ENCODE measurements at places on chromosomes 4 and X. TPM values are rescaled to one million over a fixed set of nuclear protein-coding genes. Genes with fewer than 3 reads are reported as not detected.
A peak's percentile ranks its signal among the peaks of the same experiment; 100 is the strongest.

DNA sequence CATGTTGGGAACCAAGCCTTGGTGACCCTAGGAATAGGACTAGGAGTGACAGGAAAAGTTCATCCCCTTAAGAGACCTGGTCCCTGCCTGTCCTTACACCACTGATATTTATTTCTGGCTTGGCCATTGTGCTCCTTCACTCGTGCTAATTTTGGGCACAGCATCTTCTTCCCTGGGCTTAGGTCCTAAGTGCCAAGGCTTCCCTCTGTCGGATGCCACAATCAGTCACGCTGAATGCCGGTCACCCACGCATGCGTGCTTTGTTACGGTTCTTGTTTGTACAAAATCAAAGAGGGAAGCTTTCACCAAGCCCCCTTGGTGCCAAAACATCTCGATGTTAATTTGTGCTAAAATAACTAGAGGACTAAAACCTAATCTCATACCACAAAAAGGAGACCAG, 17.4 kb upstream of the MAP3K15 start:
- no peaks in the 10 kb centered on the region for H3K4me1 ChIP-seq
- H3K4me3 ChIP-seq, result no peak overlapping the region
- no peak overlapping the region for H3K27ac ChIP-seq
- no peaks in the 10 kb centered on the region for H3K27me3 ChIP-seq
- no peak for DNase-seq

DNA sequence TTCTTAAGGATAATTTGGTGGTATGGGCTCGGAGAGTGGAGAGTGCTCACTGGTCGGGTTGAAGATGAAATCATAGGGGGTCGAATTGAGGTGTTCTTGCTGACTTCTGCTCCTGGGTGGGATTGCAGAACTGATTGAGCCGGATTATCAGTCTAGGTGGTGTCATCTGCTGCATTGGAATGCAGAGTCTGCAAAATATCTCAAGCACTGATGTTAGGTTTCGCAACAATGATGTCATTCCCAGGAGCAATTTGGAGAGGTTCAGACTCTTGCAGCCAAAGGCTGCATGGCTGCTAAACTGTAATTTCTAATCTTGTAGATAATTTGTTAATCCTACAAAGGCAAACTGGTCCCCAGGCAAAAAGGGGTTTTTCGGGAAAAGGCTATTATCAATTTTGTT, 67.7 kb downstream of the RHOH start:
- H3K27me3 ChIP-seq, result no peaks in the 10 kb centered on the region
- no peak overlapping the region for H3K27ac ChIP-seq
- DNase-seq, result no peak
- no peak overlapping the region for H3K4me3 ChIP-seq
- H3K36me3 ChIP-seq, result no peaks in the 10 kb centered on the region
- no peaks in the 10 kb centered on the region for H3K4me1 ChIP-seq

The MAPK10 gene
- 3.0 TPM for polyA plus RNA-seq

The SLC10A7 gene
- 1.4 TPM for polyA plus RNA-seq

The BST1 gene
- polyA plus RNA-seq, result 5.3 TPM

- DNase-seq, result no peak
- no peak overlapping the region for H3K4me3 ChIP-seq
- H3K4me1 ChIP-seq, result no peaks in the 10 kb centered on the region
- no peak overlapping the region for H3K27ac ChIP-seq
Observed at GRCh38 chr4:39542611-39543012, 15.4 kb upstream of the UGDH start.

The ITIH6 gene
- polyA plus RNA-seq, result not detected

- H3K4me1 ChIP-seq, result peaks cover 19% of the 10 kb centered on the region
- H3K4me3 ChIP-seq, result peak overlapping the region; percentile 55
- no peak for DNase-seq
Observed at GRCh38 chr4:119027811-119028210, 107.8 kb upstream of the MYOZ2 start.

DNA sequence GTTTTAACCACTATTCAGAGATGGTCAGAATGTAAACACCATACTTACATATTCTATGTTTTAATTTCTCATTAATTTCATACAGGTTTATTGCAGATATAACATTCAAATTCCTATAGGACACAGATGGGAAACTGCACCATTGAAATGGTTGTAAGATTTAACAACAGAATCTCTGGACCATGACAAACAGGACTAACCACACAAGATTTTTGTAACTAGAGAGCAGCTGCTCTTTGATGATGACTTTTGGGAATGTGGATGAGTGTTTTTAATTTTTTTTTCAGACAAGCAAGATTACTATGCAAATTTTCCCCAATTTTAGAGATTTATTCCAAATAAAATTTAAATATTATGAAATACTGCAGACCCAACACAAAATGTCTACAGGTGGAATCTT, 610.2 kb downstream of the PCDH18 start:
- no peaks in the 10 kb centered on the region for H3K27me3 ChIP-seq
- no peak overlapping the region for H3K4me3 ChIP-seq
- H3K4me1 ChIP-seq, result no peaks in the 10 kb centered on the region

The SERTM2 gene
- 0.60 TPM for polyA plus RNA-seq

DNA sequence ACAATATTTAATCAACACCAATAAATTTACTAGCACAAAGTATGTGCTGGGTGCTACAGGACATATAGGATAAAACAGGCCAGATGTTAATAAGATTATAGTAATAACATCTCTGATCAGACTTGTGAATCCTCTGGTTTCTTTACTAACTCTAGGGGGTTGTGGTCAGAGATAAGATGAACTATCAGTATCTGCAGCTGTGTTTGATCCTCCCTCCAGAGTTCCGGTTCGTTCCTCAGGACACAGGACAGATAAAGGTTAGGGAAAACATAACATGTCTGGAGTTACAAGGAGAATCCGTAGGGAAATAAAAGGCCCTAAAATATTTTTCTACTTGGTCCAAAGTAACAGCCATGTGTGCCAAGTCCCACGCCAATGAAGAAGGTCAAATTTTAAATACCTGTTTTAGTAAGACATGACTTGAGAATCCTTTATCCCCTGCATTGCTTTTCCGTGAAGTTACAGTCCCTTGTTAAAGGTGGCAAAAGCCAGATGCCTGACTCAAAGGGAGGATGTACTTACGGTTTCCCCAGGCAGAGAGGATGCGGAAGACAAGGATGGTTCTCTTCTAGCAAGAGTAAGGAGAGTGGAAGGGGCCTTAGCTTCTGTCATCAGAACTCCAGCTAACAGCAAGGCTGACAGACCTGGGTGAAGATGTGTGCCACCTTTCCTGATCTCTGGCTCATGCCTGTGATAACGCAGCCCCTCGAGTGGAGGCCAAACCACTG, 44.4 kb downstream of the KIAA0232 start:
- DNase-seq, result no peak
- no peaks in the 10 kb centered on the region for H3K36me3 ChIP-seq
- H3K4me3 ChIP-seq, result no peak overlapping the region
- H3K4me1 ChIP-seq, result no peaks in the 10 kb centered on the region

The SLC4A4 gene
- polyA plus RNA-seq, result 10.6 TPM

The GUCY1B1 gene
- polyA plus RNA-seq, result 2.4 TPM

The MCUB gene
- polyA plus RNA-seq, result 18.0 TPM

The BMPR1B gene
- not detected for polyA plus RNA-seq

GRCh38 chr4:67130411-67130810, 414.9 kb downstream of the CENPC start:
- no peaks in the 10 kb centered on the region for H3K36me3 ChIP-seq
- no peak for DNase-seq
- no peak overlapping the region for H3K4me3 ChIP-seq
- H3K27ac ChIP-seq, result no peak overlapping the region
- H3K4me1 ChIP-seq, result no peaks in the 10 kb centered on the region
- H3K27me3 ChIP-seq, result no peaks in the 10 kb centered on the region

The SFRP2 gene
- polyA plus RNA-seq, result 30.6 TPM

DNA sequence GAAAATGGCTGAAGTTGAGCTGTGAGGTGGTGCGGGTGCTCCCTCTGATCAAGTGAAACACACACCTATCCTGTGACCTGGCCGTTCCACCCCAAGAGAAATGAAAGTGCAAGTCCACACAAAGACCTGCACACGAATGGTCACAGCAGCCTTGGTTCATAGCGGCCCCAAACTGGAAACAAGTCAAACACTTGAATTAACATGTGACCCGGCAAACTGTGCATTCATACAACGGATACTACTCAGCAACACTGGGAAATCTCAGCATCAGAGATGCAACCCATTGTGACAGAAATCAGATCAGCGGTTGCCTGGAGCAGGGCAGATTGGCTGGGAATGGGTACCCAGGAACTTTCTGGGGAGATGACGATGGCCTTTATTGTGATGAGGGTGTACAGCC, 7.6 kb downstream of the G6PD start:
- no peak overlapping the region for H3K27ac ChIP-seq
- DNase-seq, result no peak
- no peak overlapping the region for H3K4me3 ChIP-seq
- no peaks in the 10 kb centered on the region for H3K27me3 ChIP-seq

The CFAP97 gene
- 8.3 TPM for polyA plus RNA-seq

The IL3RA gene
- polyA plus RNA-seq, result 3.7 TPM

- DNase-seq, result no peak
- H3K4me1 ChIP-seq, result peaks cover 5% of the 10 kb centered on the region
- H3K27me3 ChIP-seq, result no peaks in the 10 kb centered on the region
- no peaks in the 10 kb centered on the region for H3K36me3 ChIP-seq
- no peak overlapping the region for H3K27ac ChIP-seq
Observed at GRCh38 chr4:88585917-88586316, 6.4 kb upstream of the HERC3 start.

- H3K27me3 ChIP-seq, result no peaks in the 10 kb centered on the region
- DNase-seq, result no peak
- no peaks in the 10 kb centered on the region for H3K36me3 ChIP-seq
Observed at GRCh38 chr4:81330018-81330417, 115.0 kb upstream of the PRKG2 start.

GRCh38 chrX:15515931-15516330, 15.3 kb downstream of the BMX start:
- H3K4me1 ChIP-seq, result no peaks in the 10 kb centered on the region
- no peaks in the 10 kb centered on the region for H3K27me3 ChIP-seq
- no peak for DNase-seq

DNA sequence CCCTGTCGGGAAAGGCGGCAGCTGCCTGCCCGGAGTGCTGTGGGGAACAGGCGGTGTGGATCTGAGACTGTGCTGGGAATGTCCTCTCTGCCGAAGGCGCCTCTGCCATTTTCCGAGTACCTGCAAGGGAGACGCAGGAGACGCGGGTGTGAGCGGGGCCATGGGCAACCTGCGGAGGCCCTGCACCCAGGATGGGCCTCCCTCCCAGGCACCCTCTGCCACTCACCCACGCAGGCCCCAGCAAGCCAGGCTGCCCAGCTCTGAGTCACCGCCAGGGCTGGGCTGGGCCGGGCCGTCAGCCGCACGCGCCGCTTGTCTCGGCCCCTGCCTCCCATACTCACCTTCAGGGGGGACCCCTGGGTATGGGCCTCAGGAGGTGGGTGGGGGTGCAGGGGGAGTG, 3.5 kb upstream of the FGFR3 start:
- no peak overlapping the region for H3K4me3 ChIP-seq
- H3K27me3 ChIP-seq, result peaks cover 13% of the 10 kb centered on the region
- H3K36me3 ChIP-seq, result no peaks in the 10 kb centered on the region
- DNase-seq, result no peak
- H3K27ac ChIP-seq, result no peak overlapping the region
- peaks cover 10% of the 10 kb centered on the region for H3K4me1 ChIP-seq

DNA sequence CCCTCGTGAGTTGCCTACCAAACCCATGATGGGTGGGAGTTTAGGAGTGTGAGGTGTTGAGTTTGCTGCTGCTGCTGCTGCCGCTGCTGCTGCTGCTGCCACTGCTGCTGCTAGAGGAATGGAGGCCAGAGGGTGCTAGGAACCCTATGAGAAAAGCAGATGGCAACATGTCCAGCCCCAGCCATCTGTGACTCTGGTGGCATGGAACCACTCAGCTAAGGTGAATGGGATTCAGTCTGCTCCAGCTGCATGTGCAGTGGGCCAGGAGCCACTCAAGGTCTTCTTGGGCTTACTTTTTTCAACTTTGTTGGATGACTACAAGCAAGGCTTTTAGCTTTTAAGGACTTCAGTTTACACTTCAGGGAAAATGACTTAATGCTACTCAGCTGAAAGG, 103.8 kb downstream of the RTL5 start:
- H3K36me3 ChIP-seq, result no peaks in the 10 kb centered on the region
- H3K4me3 ChIP-seq, result no peak overlapping the region
- H3K4me1 ChIP-seq, result peaks cover 23% of the 10 kb centered on the region
- H3K27me3 ChIP-seq, result no peaks in the 10 kb centered on the region
- peak overlapping the region; percentile 75 for H3K27ac ChIP-seq
- DNase-seq, result peak; percentile 46

DNA sequence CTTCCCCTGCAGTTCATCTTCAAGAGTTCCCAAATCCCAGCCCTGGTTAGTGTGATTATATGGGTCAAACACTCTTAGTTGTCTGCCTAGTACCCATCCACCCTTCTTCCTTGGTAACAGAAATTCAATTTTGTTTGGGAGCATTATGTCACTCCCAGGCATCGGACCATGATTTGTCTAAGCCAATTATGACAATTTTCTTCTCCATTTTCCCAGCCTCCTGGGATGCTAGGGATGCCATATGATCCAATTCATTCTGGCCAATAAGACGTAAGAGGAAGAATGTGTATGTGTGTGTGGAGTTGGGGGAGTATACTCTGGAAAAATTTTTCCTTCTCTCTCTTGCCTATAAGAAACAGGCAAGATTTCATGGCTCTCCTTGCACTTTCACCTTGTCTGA, 465.9 kb downstream of the MID1IP1 start:
- DNase-seq, result no peak
- H3K4me1 ChIP-seq, result no peaks in the 10 kb centered on the region
- no peak overlapping the region for H3K27ac ChIP-seq
- H3K4me3 ChIP-seq, result no peak overlapping the region
- H3K27me3 ChIP-seq, result no peaks in the 10 kb centered on the region

GRCh38 chrX:114970806-114971205, 46.6 kb downstream of the IL13RA2 start:
- no peaks in the 10 kb centered on the region for H3K27me3 ChIP-seq
- H3K4me3 ChIP-seq, result no peak overlapping the region
- no peaks in the 10 kb centered on the region for H3K4me1 ChIP-seq

The KIT gene
- polyA plus RNA-seq, result 0.69 TPM

GRCh38 chr4:14529653-14530052, 472.6 kb upstream of the CPEB2 start:
- no peaks in the 10 kb centered on the region for H3K27me3 ChIP-seq
- H3K27ac ChIP-seq, result no peak overlapping the region
- no peak for DNase-seq
- H3K4me1 ChIP-seq, result no peaks in the 10 kb centered on the region
- H3K36me3 ChIP-seq, result no peaks in the 10 kb centered on the region

The MXD4 gene
- 27.6 TPM for polyA plus RNA-seq

GRCh38 chrX:9367421-9367820, 97.4 kb upstream of the TBL1X start:
- H3K27me3 ChIP-seq, result no peaks in the 10 kb centered on the region
- DNase-seq, result no peak
- H3K4me3 ChIP-seq, result no peak overlapping the region
- H3K36me3 ChIP-seq, result no peaks in the 10 kb centered on the region
- no peaks in the 10 kb centered on the region for H3K4me1 ChIP-seq

The DIPK2B gene
- polyA plus RNA-seq, result 1.2 TPM

GRCh38 chrX:51893931-51894696, 691 bp downstream of the MAGED1 start:
- H3K4me1 ChIP-seq, result peaks cover 8% of the 10 kb centered on the region
- peak overlapping the region; percentile 88 for H3K27ac ChIP-seq
- H3K4me3 ChIP-seq, result peak overlapping the region; percentile 58
- H3K36me3 ChIP-seq, result peaks cover 6% of the 10 kb centered on the region
- H3K27me3 ChIP-seq, result no peaks in the 10 kb centered on the region
- DNase-seq, result peak; percentile 69

Measured in sigmoid colon (tissue), 7 donors.